ENCODE measurements at places on chromosomes 6 and 20.
A peak's percentile ranks its signal among the peaks of the same experiment; 100 is the strongest.

- no peak for DNase-seq
Measured at GRCh38 chr6:7904654-7905319, 5.8 kb downstream of the TXNDC5 start.

DNA sequence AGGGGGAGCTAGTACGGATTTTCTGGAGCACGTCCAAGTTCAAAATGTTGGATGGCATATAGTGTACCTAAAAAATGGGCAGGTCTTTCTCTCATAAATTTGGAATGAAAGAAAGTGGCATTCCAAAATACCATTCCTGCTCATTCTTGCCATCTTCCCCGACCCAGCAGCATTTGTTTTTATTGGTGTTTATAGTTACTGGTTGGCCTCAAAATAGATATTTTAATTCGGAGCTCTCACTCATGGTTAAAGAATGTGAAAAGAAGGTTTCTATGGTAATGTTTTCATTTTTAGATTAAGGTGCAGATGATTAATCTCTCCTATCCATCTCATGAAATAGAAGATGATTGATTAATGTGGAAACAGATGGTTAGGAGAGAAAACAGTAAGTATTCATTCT is 204.5 kb downstream of the HIVEP2 start:
- no peak for DNase-seq

DNA sequence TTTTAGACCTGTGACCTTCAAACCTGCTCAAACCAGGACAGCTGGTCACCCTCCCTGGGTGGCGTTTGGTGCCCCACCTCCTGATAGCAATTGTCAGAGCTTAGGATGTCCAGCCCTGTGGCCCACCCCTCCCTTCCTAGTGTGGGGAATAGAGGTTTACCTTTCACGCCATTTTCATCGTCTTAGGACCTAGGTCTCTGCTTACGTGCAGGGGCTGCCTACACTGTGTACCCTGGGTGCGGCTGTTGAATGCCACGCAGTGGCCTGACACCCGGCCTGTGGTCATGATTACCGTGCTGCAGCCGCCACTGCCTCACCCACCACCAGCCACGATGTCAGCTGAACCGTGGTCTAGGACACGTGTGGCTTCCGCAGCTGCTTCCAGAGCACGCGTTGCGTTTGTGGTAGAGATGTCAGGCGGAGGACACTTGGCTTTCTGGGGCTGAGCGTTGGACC is 157.3 kb downstream of the DTNBP1 start:
- DNase-seq: no peak

DNA sequence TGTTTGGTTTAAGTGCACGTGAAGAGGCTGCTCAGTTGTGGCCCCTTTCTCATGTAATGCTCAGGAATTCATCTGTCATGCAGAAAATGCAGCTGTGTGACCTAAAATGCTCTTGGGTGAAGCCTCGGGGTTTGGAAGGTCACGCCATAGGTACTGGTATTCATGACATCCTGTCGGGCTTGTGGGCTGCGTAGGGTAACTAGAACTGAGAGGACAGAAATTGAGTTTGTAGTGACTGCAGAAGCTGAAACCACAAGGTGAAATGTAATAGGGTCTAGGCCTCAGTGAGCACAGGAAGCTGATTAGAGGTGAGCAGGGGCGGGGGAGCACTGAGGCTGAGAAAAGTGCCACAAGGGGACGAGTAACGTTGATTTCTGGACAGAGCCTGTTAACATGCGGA is 128.8 kb downstream of the SOBP start:
- DNase-seq: no peak

GRCh38 chr6:90712114-90712513 is 125.2 kb upstream of the MAP3K7 start:
- DNase-seq: no peak

GRCh38 chr20:20002101-20002998 is 14.8 kb upstream of the NAA20 start:
- no peak for DNase-seq

DNA sequence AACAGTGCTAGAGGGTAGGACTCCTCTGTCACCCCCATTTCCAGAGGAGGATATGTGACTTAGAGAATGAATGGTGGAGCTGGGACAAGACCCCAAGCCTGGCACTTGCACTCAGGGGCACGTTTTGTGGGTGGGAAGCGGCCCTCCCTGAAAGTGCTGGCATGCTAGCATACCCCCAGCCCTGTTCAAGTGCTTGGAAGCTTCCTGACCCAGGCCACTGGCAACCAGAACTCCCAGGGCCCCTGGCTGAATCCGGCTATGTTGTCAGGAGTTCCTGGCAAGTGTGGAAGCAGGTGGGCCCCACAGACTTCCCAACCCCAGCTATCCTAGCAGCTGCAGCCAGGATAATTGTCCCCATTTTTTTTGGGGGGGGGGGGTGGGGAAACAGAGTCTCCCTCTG is 35.6 kb upstream of the TGM2 start:
- no peak for DNase-seq

DNA sequence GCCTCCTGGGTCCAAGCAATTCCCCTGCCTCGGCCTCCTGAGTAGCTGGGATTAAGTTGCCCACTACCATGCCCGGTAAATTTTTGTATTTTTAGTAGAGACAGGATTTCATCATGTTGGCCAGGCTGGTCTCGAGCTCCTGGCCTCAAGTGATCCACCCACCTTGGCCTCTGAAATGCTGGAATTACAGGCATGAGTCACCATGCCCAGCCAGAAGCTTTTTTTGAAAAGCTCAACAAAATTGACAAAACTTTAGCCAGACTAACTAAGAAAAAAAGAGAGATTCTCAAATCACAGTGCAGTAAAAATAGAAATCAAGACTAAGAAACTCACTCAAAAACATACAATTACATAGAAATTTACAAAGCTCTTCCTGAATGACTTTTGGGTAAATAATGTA is 420.6 kb downstream of the COL12A1 start:
- no peak for DNase-seq

DNA sequence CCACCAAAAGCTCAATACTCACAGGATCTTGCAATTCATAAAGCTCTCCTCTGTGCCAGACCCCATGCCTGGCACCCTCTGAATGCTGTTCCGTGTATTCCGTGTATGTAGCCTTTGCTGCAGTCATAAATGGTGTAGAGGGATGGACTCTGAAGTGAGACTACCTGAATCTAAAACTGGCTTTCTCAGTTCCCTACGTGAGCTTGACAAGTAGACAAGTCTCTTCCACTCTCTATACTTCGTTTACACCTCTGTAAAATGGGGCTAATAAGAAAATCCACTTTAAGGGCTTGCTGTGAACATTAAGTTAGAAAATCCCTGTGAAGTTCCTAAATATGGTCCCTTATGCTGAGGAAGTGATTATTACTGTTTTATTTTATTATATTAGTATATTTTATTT is 31.5 kb downstream of the PPP1R16B start:
- DNase-seq: no peak

GRCh38 chr6:170102582-170103481 is 188.0 kb downstream of the DLL1 start:
- DNase-seq: no peak

DNA sequence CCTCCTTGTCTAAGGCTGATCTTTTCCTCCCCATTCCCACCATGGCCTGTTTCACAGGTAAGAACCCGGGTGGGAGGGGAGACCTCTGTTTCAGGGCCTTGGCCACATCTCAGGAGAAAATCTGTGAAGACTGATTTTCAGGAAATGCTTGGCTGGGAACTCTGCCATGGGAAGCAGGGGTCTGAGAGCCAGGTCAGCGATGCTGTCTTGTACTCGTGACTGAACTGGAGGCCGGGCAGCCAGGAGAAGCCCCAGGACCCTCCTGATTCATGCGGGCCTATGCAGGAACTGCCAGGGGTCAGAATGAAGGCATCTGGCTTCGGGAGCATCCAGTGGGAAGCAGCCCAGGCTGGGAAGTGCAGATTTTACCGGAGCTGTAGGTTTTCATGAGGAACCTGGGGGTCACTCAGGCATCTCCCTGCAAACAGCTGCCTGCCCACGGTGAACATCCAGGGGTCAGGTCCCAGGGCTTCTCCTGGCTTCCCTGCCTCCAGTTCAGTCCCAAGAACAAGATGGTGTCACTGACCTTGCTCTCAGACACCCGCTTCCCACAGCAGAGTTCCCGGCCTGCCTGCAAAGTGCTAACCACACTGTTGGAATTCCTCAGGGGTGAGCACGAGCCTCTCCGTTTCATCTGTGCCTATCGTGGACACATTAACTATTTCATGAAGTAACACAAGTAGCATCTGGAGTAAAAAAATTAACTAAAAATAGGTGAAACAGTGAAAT is 90.2 kb upstream of the SULF2 start:
- DNase-seq: no peak

- DNase-seq: no peak
Measured at GRCh38 chr6:7136859-7137334, 29.1 kb downstream of the RREB1 start.

DNA sequence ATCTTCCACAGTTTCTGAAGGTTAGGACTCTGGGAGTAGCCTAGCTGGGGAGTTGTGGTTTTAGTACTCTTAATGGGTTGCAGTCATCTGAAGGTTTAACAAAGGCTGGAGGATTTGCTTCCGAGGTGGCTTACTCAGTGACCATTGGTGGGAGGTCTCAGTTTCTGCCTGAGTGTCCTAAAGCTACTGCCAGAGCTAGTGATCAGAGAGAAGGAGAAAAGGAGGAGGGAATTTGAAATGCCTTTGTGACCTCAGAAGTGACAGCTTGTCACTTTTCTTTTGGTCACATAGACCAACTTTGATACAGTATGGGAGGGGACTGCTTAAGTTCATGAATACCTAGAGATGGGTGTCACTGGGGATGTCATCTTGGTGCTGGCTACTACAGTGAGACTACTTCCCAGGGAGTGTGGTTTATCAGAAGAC is 41.3 kb downstream of the NCOA3 start:
- DNase-seq: no peak

- no peak for DNase-seq
Measured at GRCh38 chr6:6333501-6333900, 13.0 kb upstream of the F13A1 start.

DNA sequence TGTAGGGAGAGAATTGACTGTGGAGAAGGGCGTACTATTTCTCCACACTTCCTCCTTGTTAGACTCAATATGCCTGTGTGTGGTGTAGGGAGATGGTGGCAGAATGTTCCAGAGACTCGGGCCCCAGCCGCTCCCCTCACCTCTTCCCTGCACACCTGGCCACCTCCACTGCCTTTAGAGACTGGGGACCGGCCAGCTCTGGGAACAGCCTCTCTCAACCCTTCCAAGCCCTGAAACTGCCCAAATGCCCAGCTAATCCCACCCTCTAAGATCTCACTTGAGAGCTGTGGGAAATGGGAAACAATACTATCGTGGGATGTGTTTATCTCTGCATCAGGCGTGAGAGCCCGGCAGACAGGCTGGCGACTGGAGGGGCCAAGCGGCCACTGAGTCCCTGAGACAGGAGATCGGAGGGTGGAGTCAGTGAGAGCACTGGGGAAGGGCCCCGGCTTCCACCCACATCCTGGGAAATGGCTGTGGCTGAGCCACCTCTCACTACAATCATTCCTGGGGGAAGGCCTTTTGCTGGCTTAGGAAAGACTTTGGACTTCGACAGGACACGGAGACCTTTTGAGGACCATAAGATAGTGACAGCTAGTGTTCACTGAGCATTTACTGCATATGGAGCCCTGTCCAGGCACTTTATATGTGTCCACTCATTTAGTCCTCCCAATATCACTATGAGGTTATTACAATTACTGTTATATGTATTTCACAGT is 31.0 kb upstream of the MRPS18A start:
- no peak for DNase-seq

DNA sequence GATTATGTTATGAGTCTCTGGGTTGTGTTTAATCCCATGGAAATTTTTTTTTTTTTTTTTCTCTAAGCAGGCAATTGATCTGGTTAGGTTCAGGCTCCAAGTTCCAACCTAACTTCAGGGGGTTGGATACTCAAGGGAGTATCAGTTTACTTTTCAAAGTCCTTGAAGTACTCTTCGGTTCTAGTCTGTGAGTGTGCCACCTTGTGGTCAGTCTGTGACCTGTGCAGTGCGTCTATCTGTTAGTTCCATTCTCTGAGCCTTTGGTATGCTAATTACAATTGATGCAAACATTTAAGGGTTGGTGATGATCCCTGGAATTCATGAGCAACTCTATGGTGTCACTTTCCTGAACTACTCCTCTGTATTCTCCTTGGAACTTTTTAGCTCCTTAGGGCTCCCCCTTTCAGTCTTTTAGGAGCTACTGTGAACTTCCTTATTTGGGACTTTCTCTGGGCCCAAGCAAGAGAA is 342.0 kb downstream of the SOX4 start:
- no peak for DNase-seq

DNA sequence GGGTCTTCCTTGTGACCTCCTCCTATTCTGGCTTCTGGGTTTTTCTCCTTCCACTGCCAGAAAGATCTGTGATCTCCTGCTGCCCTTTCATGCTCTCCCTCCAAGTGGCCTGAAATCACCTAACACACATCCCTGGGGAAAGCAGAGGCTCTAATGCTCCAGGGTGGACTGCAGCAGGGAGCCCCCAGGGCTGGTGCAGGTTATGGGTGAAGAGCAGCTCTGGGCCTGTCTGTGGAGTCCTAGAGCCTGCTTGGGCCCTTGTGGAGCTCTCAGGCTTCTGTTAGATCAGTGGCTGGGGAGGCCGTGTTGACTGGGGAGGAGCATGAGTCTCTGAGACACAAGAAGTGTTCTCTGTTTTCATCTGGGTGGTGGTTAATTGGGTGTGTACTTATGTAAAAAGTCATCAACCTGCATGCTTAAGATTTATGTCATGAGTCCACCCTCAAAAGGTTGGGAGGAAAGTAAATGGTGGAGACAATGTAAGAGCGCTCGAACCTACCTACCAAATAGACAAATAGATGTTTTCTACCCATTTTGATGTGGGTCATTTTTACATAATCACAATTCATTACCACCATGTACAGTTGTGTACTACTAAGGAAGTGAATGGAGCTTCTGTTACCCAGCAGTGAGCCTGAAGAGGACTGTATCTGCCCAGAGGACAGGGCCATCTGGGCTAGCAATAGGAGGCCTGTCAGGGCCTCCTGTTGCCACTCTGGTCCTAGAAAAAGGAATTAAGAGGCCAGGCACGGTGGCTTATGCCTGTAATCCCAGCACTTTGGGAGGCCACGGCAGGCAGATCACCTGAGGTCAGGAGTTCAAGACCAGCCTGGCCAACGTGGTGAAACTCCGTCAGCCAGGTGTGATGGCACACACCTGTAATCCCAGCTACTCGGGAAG is 32.0 kb upstream of the RNF8 start:
- DNase-seq: no peak

DNA sequence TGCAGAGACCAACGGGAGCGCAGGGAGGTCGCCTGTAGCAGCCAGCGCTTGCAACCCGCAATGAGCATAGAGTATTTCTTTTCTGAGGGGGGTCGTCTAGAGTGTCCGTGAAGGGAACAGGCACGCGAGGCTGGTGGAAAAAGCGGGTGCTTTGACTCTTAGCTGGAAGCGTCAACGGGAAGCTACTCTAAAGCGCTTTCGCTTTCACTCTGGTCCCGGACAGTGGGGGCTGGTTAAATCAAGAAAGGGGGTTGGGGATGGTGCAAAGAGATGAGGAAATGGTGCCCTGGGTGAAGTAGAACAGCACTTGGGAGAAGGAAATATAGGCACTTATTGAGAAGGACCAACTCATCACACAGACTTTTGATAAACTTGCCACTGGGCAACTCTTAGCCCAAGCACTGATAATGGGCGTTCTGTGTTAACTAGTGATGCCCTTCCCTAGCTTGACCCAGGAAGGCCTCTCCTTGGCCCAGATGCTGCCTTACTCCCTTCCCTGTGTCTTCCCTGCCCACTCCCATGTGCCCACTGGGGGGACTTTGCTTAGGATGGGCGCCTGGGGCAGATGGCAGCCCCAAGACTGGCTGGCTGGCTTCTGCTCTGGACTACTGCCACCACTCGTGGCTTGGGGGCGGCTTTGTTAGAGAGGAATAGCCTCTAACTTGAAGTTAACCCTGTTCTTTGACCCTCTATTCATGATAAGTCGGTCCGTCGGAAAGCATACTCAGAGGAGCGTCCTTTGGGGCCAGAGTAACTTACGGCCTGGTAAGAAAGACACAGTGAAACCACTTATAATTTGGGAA is 585 bp downstream of the PSMB9 start:
- DNase-seq: peak; percentile 53
